ENCODE measurements at places on chromosomes 4 and X. TPM values are rescaled to one million over a fixed set of nuclear protein-coding genes. Genes with fewer than 3 reads are reported as not detected.

DNA sequence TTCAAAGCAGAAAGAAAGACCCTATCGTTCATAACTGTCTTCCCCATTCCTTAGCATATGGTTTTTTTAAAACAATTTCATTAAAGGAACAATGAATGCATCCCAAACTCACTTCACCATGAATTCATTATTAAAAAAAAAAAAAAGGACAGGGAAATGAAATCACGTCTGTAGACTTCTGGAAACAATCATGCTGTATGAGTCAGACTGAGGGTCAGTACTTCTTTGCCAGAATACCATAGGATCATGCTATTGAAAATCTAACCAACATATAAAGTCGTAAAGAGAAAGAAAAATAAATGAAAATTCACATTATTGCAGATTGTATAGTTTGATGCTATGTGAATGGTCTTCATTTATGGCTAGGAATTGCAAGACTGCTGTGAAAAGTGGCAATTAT, 144.4 kb downstream of the PCDH18 start:
- no peak overlapping the region for H3K4me3 ChIP-seq
- no peaks in the 10 kb centered on the region for H3K27me3 ChIP-seq
- DNase-seq, result no peak
- H3K36me3 ChIP-seq, result no peaks in the 10 kb centered on the region

- DNase-seq, result peak; percentile 81
- H3K27ac ChIP-seq, result peak overlapping the region; percentile 7
- H3K4me1 ChIP-seq, result peaks cover 34% of the 10 kb centered on the region
- 0 out of 2 replicates have a peak overlapping the region, but pooled peaks have one; percentile 18 for H3K4me3 ChIP-seq
These were observed 189.1 kb downstream of the NDST4 start for GRCh38 chr4:114924311-114924710.

DNA sequence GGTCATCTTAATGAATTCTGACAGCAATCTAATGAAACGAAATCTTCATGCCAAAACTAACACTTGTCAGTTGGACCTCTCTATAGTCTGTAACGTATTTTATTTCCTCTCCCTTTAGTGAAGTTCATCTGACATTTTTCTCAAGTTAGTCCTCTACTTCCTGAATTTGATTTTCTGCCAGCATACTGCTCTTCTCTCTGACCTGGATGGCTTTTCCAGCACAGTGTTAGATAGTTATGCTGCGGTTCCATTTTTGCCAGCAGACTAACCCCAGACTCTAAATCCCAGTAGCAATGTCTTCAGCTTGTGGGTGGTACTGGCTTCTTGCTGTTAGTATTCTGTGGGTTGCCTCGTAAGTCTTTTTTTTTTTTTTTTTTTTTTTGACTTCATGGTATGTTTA, 146.7 kb upstream of the VEGFC start:
- H3K4me3 ChIP-seq, result no peak overlapping the region
- no peak overlapping the region for H3K27ac ChIP-seq
- DNase-seq, result no peak
- H3K27me3 ChIP-seq, result no peaks in the 10 kb centered on the region

GRCh38 chr4:17366496-17366895, 145.4 kb downstream of the QDPR start:
- H3K36me3 ChIP-seq, result no peaks in the 10 kb centered on the region
- no peaks in the 10 kb centered on the region for H3K27me3 ChIP-seq
- H3K4me3 ChIP-seq, result no peak overlapping the region
- no peak for DNase-seq
- no peaks in the 10 kb centered on the region for H3K4me1 ChIP-seq
- H3K27ac ChIP-seq, result no peak overlapping the region

DNA sequence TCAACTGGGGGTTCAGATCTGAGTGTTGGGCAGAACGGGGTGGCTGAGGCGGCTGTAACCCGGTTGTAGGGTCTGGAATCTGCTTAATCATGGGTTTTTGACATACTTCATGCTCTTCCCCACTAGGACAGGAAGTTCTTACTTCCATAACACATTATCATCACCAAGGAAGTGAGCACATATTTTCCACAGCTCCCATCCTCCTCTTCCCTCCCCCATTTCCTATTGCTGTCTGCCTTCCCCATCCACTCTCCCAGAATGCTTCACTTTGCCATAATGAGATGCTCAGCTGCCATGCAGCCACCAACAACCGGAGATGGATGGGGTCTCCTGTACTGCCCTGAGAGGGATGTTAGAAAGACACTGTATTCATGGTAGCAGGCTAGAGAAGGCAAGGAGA, 6.4 kb upstream of the DCUN1D4 start:
- H3K36me3 ChIP-seq, result no peaks in the 10 kb centered on the region
- peaks cover 12% of the 10 kb centered on the region for H3K27me3 ChIP-seq
- no peak overlapping the region for H3K27ac ChIP-seq
- no peaks in the 10 kb centered on the region for H3K4me1 ChIP-seq
- no peak for DNase-seq

- peak; percentile 98 for DNase-seq
- H3K4me3 ChIP-seq, result peak within 1 kb of the TSS; percentile 96
- H3K27ac ChIP-seq, result peak within 1 kb of the TSS; percentile 97
- no peaks in the 10 kb centered on the region for H3K36me3 ChIP-seq
These were observed at the start of gene ELOVL6 for GRCh38 chr4:110198435-110199416. ELOVL6 (minus strand) TSS chr4:110198615; CDS start chr4:110198335, 280 bp downstream.

DNA sequence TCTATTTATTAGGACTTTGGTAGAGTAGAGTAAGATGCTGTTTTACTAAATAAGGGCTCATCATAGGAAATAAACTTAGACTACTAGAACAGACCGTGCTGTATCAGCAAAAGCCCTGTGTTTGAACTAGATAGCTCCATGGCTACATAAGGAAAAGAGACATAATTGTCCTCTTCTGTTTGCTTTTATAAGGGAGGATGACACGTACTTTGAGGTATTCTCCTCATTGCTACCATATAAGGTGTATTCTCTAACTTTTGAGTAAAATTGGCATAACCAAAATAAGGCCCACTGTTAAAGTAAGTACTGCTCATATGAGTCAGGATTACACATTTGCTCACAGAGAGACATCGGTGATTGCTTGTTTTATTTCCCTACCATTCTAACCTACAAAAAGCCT, 64.3 kb downstream of the PDLIM5 start:
- no peaks in the 10 kb centered on the region for H3K36me3 ChIP-seq
- H3K4me1 ChIP-seq, result no peaks in the 10 kb centered on the region
- no peaks in the 10 kb centered on the region for H3K27me3 ChIP-seq
- H3K4me3 ChIP-seq, result no peak overlapping the region
- DNase-seq, result no peak

Gene FOXO4
- 31.4 TPM for total RNA-seq

Gene USP51
- total RNA-seq, result 5.5 TPM

Gene SMIM10L2A
- 5.0 TPM for total RNA-seq

Gene XAGE2
- not detected for total RNA-seq
